ENCODE measurements at places on chromosomes 11 and 22.

GRCh38 chr22:39825661-39826102 lies 67.9 kb downstream of the ENTHD1 start:
- DNase-seq: no peak

DNA sequence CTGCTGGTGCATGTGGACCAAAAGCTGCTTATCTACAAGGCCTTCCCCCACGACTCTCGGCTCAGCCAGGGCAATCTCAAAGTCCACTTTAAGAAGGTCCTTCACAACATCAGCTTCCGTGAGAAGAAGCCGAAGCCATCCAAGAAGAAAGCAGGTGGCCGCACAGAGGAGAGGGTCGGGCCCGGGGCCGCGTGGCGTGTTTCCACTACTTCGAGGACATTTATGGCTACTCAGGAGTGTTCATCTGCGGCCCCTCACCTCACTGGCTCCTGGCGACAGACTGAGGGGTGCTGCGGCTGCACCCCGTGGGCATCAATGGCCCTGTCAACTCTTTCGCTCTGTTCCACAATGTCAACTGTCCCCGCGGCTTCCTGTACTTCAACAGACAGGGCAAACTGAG lies 16.2 kb upstream of the SLC5A4 start:
- no peak for DNase-seq

DNA sequence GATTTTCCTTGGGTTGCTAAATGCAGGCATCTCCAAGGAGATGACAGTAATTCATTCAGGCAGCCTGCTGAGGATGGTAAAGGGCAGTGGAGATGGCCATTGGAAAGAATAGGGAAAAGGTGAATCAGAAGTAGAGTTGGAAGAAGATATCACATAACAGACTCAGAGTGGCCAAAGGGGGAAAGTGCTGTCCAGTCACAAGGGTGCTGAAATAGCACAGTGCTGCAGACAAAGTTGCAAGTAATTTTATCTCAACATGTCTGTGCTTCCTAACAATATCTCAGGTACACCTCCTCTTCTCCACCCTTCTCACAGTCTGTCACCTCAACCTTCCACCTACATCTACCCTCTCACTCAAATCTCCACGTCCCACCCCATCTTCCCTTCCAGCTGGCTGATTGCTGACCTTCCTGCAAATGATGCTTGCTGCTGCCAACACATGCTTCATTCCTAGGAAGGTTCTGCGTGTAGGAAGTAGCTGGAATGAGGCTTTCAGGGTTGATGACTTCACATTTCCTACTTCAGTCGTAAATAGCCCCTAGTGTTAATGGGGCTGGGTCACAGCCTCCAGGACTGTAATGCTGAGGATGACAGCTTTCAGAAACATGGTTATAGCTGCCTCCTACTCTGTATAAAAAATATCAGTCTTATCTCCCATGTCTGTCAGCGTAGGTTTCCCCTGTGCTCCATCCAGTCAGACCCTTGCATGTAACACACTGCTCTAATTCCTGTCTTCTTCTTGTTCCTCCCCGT lies 123.9 kb downstream of the CTNND1 start:
- DNase-seq: no peak

- no peak for DNase-seq
These were observed 5.9 kb downstream of the RHOG start for GRCh38 chr11:3834664-3835461.

- no peak for DNase-seq
These were observed 112.9 kb downstream of the SPON1 start for GRCh38 chr11:14075118-14076078.

DNA sequence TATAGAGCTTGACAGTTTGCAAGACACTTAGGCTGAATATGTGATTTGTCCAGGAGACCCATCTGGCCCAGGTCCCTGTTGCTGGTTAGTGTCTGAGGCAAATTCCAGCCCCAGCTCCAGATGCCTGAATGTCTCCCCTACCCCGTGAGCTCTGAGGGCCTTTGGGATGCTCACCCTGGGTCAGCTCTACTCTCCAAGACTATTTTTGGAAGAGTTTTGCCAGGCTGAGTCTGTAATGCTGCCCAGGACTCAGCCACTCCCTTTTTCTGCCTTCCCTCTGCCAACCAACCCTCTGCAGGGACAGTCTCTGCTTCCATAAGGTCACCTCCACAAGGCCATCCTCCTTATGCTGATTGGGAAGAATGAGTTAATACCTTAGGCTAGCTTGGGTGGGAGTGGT lies 66.3 kb downstream of the CABIN1 start:
- no peak for DNase-seq

DNA sequence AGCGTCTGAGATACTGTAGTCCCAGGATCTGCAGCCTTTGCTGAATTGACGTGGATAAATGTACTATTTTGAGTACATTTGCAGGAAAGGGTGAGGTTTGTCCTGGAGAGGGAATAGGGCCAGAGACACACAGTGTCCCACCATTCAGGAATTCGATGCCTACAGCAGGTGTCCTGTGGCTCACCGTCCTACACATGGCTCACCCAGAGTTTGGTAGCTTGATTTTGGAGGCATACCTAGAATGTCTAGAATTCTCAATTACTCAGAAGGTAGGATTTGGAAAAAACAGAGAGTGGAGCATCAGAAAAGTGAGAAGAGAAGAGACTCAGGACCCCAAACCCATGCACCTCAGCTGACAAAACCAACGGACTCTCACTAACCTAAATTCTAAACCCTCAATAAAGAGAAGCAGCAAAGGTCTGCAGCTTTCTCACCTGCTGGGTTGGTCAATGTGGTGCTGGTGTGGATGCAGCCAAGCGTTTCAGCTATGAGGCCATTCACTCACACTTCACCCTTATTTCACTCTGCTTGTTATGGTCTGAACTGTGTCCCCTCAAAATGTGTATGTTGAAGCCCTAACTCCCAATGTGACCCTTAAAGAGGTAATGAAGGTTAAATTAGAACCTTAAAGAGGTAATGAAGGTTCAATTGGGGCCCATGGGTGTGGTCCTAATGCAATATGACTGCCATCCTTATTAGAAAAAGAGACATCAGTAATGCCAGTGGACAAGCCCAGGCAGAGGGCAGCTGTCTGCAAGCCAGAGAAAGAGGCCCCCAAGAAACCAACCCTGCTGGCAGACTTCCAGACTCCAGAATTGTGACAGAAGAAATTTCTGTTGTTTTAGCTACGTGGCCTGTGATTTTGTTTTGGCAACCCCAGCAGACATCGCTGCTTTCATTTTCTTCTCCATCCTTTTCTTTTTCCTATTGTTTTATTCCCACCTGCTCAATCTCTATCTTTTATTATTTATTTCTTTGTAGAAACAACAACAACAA lies 187.8 kb downstream of the SNX19 start:
- peak; percentile 8 for DNase-seq

GRCh38 chr22:37843741-37844089 lies 419 bp downstream of the ANKRD54 start:
- DNase-seq: no peak

- DNase-seq: no peak
These were observed 2.0 kb upstream of the ANKRD42 start for GRCh38 chr11:83191491-83191890.

DNA sequence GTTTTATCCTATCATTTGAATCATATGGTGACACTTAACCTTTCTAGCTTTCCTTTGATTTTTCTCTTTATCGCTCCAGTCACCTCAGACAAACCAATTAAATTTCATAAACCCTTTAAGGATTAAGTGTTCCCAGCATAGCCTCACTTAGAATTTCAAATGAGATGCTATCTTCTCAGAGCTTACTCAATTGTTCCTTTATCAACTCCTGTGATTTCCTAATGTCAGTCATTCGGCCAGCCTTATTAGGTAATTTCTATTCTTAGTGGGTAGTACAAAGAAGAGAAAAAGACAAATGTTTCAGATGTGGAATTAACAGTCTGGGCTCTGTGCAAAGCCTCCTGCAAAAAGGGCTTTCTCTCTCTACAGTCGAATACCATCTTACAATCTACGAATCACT lies 77.1 kb upstream of the CCDC90B start:
- no peak for DNase-seq

DNA sequence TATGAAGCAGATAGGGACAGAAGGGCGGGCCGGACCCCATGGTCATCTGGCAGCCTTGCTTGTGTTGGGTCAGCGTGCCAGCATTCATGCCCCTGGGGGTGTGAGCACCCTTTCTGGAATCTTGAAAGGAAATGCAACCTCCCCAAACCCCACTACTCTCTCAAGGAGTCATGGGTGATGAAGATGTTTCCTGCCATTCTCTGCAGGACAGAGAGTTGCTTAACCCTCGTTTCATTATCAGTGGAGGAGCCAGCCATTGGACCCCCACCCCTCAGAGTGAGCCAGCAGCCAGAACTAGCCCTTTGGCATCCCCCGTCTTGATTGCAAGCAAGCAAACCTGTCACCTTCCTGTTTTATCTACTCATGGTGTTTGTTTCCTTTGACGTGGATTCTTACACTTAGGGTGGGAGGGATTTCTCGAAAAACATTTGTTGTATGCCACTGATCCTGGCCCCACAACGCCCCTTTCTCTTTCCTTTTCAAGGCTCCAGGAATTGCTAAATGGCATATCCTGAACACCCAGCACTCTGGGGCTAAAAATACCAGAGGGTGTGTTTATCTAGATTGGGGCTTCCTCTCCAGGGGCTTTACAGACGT lies 258.3 kb downstream of the ETS1 start:
- DNase-seq: no peak

- peak; percentile 8 for DNase-seq
These were observed 4.3 kb downstream of the ZC3H12C start for GRCh38 chr11:110097459-110098012.

- DNase-seq: peak; percentile 25
These were observed 72.0 kb downstream of the SLC5A12 start for GRCh38 chr11:26649884-26650283.

- no peak for DNase-seq
These were observed 136.8 kb downstream of the KIF18A start for GRCh38 chr11:27971171-27971570.

DNA sequence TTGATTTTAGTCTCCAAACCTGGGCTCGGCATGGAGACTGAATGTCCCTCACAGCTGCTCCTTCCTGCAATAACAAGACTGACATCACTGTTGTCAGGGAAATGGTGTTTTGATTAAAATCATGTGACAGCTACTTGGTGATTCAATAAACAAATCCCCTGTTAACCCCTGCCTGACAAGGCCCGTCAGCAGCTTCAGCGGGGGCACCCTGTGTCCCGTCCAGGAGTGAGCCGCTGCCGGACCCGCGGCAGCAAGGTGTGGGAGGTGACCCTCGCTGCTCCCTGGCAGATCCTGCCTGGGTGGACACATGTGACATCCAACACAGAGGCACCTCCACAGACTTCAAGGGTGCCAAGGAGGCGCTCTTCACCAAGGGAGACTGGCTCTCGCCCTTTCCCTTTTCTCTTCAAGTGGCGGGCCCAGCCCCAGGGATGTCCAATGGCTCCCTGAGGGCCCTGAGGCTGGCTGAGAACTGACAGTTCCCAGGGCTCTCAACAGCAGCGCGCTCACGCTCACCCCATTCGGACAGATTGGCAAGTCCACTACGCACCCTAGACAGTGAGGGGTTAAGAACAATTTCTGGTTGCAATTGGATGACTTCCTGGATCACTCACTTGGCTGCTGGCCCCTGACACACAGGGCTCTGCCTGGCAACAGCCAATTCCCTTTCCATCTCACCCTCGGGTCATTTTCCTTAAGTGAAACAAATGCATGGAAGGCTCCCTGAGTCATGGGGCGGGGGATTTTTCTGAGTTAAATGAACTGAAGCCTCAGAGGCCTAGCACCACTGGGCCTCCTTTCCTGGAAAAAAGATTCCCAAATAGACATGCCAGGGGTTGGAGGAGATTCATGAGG lies 30.7 kb downstream of the PPP2R1B start:
- DNase-seq: peak; percentile 86

- no peak for DNase-seq
These were observed 219.3 kb upstream of the UBASH3B start for GRCh38 chr11:122436188-122436555.

DNA sequence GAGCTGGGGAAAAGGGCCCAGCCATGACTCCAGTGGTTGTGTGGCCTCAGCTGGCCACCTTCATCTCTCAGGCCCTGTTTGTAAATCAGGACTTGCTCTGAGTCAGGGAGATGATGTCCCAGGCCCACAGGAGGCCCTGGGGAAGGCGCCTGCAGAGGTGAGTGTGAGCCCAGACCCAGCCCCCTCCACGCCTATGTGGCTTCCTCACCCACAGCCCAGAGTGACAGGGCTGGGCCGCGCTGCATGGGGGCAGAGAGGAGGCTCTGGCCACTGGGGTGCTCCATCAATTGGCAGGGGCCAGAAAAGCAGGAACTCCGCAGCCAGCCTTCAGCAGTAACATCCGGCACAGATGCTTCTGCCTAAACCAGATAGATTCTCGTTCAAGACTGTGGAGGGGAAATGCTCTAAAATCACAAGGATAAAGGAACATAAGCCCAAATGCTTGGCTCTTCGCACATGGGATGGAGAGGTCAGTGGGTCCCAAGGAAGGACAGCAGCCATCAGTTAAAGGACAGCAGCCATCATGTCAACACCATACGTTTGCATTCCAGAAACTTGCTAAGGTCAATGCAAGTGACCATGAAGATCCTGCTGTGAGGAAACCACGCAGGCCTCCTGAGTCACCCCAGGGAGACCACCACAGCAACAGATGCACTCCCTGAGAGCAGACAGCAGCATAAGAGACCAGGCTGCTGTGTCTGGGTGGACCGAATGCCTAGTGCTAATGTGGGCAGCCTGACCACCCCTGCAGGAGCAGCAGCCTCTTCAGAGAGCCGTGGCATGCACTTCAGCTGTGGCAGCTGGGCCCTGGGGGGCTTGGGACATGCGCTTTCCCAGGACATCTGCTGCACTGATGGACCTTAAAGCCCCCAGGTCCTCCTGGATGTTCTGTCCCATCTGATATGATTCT lies 28.3 kb downstream of the OSBPL5 start:
- no peak for DNase-seq

GRCh38 chr11:4560467-4560866 lies 15.5 kb downstream of the OR52M1 start:
- DNase-seq: no peak

DNA sequence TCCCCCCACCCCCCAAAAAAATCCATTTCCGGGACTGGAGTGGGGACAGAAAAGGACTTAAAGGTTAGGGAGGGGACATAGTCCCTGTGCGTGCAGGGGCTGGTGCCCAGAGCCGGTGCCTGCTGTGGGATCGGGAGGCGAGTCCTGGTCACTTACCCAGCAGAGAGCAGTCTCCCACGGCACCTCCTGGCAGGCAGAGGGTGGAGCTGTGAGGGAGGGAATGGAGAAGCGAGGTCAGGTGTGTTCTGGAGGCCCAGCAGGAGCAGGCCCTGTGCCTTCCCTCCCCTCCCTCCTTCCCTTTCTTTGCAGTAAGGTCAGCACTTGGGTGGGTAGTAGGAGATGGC lies 28.4 kb downstream of the SHANK3 start:
- DNase-seq: no peak

DNA sequence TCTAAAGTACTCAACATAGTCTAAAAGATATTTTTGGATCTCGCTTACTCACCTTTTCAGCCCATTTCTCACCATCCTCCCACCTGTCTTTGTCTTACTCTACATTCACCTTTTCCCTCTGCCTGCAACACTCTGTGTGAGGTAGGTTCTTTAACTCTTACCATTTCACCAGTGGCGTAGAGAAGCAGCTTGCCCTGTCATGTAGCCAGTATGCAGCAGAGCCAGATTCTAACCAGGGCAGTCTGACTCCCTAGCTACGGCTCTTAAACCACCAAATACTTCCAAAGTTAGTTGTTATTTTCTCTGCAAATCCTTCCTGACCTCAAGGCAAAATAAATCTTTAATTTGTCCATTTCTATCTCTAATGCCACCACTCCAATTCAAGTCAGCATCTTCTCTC lies 7.5 kb downstream of the ALG8 start:
- DNase-seq: no peak
